Stimulated activated CD8-positive, alpha-beta memory T cell treated with anti-CD3 and anti-CD28 coated beads, Interleukin-4, amount 100 ng/mL, for 1 hour (primary cell): ENCODE measurements at places on chromosomes 6 and 20.

- no peak for DNase-seq
These were observed 593.5 kb downstream of the TENT5A start for GRCh38 chr6:81158956-81159355.

GRCh38 chr6:129567374-129567773 is 142.6 kb downstream of the ARHGAP18 start:
- no peak for DNase-seq

GRCh38 chr6:77857421-77857820 is 204.6 kb downstream of the MEI4 start:
- DNase-seq = no peak

DNA sequence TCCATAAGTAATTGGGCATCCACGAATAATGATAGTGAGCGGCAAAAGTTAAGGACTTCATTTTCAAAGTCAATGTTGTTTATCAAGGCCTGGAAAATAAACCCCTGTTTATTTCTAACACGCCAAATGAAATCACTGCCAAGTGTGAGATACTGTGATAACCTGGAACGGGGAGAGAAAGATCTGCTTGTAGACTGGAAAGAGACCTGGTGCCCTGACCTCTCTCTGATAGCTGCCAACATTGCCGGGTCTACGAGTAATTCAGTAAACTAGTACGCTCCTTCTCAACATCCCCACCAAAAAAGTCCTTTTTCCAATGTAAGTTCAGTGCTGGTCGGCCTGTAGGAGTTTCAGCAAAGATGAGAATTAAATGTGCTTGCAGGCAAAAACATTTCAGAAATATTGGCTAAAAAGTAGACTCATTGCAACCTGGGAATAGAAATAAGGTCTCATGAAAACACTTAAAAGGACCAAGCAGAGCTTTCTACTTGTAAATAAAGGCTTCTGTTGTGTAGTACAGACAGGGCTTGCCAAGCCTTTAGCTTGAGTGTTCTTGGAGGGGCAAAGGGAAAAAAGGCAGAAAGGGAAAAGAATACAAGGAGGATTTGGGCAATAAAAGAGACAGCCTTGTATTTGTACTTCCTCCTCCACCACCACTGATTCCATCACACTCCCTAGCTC is 43.9 kb downstream of the PDE7B start:
- no peak for DNase-seq

- no peak for DNase-seq
These were observed 50.9 kb downstream of the ILRUN start for GRCh38 chr6:34645627-34646026.

GRCh38 chr20:48818481-48818987 is 9.3 kb downstream of the PREX1 start:
- no peak for DNase-seq

GRCh38 chr6:52000064-52000463 is 87.3 kb downstream of the PKHD1 start:
- DNase-seq = no peak

DNA sequence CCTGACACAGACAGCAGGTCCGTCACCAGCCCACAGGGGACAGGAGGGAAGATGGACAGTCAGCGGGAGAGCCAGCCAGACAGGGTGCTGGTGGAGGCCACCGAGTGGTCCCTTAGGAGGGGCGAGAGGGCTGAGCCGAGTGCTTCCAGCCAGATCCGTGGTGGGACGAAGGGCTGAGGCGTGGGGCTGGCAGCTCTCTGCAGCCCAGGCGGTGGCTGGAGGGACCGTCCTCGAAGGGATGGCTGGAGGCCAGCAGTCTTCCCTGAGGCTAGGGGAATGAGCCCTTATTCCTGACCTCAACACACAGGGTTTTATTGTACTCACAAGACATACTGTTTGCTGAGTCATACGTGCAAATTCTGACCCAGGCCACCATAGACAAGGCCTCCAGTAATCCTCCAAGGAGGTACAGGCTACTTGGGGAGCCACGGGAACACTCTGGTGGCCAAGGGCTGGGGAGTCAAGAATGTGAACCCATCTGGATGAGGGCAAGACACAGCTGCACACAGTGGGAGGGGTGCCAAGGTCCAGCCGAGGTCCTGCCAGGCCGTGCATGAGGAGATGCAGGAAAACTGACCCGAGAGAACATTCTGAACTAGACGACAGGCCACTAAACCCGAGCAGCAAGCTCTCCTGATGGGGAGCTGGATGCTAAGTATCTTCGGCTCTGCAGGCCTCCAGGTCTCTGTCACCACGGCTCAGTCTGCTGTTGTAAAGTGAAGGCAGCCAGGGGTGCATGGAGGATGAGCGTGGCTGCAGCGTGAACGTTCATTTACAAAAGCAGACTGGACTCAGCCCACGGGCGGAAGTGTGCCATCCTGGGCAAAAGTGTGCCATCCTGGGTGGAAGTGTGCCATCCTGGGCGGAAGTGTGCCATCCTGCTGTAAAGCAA is 242.5 kb downstream of the TTLL2 start:
- no peak for DNase-seq

- no peak for DNase-seq
These were observed 71.4 kb upstream of the UFL1 start for GRCh38 chr6:96450082-96450769.

GRCh38 chr20:54622333-54623295 is 147.2 kb downstream of the DOK5 start:
- no peak for DNase-seq
